NCI-H2227 treated with DMSO at 0.1 percent for 48 hours (cell line): ENCODE measurements at places on chromosomes 2 and 18.

GRCh38 chr18:78180741-78181140 is 798.9 kb upstream of the SALL3 start:
- DNase-seq: no peak

DNA sequence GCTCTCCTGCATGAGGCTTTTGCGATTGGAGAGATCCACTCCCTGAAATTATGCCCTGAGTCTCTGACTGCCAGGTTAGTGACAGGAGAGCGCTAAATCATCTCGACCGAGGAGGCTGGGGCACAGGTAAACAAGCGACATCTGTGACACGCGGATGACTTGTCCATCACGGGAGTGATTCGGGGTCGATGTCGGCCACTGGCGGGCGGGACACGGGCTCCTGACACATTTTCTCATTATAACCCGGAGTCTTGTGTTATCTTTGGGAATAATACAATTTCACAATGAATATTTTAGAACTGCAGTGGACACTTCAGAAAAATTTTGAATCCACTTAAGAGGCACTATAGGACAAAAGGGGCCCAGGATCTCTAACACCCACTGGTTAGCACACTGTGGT is 29.5 kb upstream of the SLC35G4 start:
- no peak for DNase-seq

GRCh38 chr2:207385903-207386302 is 143.9 kb upstream of the CREB1 start:
- no peak for DNase-seq

GRCh38 chr2:13545320-13545719 is 828.6 kb downstream of the TRIB2 start:
- DNase-seq: no peak

DNA sequence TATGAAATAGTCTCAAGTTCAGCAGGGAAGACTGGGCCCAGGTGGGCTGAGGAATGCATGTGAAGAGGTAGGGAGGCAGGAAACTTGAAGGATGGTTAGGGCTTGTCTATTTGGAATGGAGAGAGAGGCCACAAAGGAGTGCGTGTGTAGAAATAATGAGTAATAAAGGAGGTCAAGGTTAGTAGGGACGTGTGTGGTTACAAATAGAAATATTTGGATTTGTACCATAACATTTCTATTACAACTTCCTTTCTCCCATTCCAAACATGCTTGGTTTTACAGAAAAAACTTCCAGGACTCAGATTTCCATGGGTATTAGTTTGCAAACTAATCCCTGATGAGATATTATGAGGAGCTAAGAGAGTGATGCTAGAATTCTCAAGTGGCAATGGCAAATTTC is 280.6 kb downstream of the NCKAP5 start:
- DNase-seq: no peak

GRCh38 chr18:48782381-48782861 is 168.3 kb downstream of the SMAD7 start:
- no peak for DNase-seq

- DNase-seq: no peak
These were observed 4.6 kb downstream of the HOXD1 start for GRCh38 chr2:176193048-176193447.

GRCh38 chr2:233379034-233379433 is 24.7 kb downstream of the DGKD start:
- no peak for DNase-seq

- no peak for DNase-seq
These were observed 136.9 kb upstream of the SIX3 start for GRCh38 chr2:44804406-44805265.

DNA sequence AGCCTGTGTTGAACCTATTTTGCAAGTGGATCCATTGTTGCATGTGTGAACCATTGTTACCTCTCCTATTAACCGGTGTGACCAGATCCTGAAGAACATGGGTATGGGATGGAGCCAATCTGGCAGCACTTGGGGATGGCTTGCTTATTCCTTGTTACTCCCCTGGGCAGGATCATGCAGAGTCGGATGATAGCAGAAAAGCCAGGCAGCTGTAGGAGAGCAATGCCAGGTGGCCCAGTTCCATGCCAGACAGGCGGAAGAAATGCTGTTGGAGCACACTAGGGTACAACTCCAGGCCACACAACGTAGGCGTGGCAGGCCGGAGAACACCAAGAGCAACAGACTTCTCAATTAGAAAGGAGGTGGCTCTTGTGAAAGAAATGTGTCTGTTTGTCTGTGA is 16.3 kb upstream of the MYO1B start:
- no peak for DNase-seq

DNA sequence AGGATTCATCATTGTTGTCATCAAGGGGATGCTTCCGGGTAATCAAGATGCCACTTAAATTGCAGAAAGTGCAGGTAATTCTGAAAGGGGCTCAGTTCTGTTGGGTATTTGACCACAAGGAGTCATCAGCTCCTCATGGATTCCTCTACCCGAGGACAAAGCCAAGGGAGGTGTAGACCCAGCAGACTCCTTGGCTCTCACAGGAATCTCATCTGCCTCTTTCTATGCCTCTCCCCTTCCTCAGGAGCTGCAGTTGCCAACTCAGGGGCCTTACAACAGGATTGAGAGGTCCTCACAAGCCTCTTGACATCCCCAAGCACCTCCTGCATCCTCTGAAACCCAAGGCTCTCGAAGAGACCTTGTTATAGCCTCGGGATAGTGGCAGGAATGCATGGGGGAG is 44.0 kb downstream of the ITGB6 start:
- no peak for DNase-seq

DNA sequence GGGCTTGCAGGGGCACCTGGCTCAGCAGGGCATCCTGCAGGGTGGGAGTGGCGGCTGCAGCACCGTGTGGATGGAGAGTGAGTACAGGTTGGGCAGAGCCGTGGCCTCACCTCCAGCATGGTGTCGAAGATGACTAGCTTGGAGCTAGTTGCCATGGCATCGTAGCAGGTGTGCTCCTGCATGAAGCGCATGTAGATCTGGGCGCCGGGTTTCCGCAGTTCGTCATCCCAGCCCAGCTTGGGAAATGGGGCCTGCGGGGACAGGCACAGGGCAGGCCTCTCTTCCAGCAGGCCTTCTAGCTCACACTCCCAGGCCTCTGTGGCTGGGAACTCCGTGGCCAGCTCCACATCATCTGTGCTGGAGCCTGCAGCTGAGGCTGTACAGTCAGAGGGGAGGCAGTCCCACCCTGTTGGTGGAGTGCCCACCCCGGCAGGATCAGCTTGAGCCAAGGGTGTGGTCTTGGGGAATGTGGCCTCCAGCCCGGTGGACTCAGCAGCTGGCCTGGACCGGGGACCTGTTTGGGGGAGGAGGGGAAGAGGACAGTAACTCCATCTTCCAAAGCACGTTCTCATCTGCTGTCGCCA is 1.6 kb downstream of the PRKAG3 start:
- no peak for DNase-seq

DNA sequence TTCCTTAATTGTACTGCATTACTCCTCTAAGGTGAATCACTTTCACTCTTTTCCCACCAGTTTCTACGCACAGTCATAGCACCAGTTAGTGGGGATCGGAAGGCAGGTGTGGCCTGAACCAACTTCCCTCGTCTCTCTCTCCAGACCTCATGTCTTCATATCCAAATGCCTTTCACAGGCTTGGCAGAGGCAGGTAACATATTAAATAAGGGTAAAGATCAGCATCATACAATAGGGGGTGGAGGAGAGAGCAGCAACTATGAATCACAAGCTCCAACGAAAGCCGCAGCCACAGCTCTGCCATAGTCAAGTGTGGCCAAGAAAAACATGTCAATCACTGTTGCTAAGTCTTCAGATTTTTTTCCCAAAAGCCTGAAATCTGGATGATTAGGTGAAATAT is 40.3 kb downstream of the AP1S3 start:
- no peak for DNase-seq

DNA sequence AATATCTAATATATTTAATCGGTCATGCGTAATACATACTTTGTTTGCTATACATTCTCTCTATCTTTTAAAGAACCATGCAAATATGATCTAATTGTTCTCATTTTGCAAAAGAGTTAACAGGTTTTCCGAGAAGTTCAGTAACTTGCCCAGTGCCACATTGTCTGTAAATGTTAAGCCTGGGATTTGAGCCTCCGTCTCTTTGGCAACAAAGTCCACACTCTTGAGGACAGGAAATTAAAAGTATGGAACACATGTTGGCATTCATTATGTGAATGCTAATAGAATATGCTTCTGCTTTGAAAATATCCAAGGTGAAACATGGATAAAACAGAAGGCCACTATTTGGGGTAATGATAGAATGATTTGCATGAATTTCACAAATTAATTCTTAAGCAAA is 85.2 kb downstream of the LRP1B start:
- no peak for DNase-seq

- DNase-seq: no peak
These were observed 214.0 kb downstream of the CYP26B1 start for GRCh38 chr2:71933467-71934319.

DNA sequence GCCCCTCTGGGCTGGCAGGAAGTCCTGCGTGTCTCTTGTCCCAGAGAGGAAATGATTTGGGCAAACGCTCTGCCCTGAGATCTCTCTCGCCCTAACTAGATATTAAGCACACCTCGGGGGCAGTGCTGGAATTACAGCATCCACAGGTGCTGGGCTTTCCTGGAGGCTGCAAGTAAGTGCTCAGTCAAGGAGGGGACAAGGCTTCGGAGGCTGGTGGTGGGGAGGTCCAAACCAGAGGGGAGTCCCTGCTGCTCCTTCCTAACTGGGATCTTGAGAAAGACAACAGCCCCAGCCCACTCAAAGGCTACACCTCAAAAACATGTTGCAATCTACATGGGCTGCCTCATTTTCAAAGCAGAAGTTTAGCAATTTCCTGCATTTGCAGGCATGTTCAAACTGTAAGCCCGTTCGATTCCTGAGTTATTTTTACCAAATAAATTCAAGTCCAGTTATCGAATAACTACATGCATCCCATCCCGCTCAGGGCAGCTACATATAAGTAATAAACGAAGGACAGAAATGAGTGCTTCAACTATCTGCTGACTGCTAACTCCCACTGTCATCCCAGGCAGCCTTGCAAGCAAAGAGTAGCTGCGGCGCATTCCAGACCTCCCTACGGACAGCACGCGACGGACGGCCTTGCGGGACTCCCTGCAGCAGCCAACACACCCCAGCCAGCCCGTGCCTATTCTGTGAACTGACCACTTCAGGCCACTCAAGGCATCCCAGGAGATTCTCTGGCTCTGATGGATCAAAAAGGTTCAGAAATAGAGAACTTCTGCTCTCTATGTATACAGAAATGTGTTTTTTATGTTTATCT is 27.5 kb downstream of the ZNF516 start:
- no peak for DNase-seq

DNA sequence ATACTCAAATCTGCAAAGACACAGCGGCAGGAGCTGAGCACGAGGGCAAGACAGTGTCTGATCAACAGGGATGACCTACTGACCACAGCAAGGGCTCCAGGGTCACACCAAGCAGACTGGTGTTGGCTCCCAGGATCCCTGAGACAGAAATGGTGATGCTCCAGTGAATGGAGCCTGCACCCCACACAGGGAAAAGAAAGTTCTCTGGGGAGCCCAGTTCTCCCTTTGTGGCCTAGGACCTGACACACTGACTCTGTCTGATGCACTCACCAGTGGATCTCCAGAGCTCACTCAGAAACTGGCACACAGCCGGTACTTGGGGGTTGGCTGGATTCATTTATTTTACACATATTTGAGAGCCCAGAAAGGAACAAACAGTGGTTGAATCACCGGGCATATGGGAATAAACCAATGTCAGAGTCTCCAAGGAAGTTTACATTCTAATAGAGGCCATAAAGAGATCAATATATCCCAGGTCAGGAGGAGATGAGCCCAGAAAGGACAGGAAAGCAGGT is 215.6 kb upstream of the ARL4C start:
- no peak for DNase-seq

DNA sequence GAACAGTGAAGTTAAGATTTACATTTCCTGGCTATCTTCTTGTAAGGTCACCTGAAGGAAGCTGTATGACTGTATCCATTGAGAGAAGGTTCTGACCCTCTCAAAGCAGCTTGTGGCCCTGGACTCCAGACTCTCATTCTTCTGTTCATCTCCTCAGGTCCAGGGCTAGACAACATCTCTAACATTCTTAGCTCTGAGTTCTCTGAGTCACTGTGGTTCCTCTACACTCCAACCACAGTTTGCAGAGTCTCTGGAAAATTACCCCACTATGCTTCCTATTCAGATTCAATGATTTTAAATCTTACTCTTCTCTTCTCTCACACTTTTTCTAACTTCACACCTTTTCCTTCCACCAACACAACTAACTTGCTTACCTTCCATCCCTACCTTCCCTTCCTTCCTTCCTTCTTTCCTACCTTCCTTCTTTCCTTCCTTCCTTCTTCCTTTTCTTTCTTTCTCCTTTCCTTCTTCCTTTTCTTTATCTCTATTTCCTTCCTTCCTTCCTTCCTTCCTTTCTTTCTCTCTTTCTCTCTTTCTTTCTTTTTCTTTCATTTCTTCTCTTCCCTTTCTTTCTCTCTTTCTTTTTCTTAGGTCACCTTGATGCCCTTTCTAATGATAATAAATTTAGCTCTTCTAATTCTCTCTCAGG is 824.3 kb upstream of the ZEB2 start:
- no peak for DNase-seq

GRCh38 chr18:7369006-7369405 is 138.1 kb downstream of the LRRC30 start:
- no peak for DNase-seq

GRCh38 chr2:75416420-75417342 is 144.1 kb downstream of the EVA1A start:
- DNase-seq: no peak

DNA sequence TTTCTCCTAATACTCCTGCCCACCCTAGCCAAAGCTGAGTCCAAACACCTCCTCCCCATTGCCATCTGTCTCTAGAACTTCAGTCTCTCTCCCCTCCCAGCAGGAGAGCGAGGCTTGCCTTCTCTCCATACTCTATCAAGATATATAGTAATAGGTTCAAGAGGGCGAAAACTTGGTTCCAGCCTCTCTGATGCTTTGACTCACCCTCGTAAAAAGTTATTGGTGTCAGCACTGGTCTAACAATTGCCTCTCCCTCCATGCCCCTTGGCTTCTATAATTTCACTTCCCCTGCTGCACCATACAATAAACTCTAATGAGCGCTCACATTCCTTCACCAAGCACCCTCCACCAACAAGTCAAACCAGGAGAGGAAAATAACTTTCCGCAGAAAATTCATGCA is 797.3 kb downstream of the BCL11A start:
- no peak for DNase-seq

GRCh38 chr2:169094676-169095075 is 25.3 kb downstream of the DHRS9 start:
- DNase-seq: no peak

- no peak for DNase-seq
These were observed 107.4 kb downstream of the ARL6IP6 start for GRCh38 chr2:152825834-152826233.
